ENCODE measurements at places on chromosomes 16 and 17.

DNA sequence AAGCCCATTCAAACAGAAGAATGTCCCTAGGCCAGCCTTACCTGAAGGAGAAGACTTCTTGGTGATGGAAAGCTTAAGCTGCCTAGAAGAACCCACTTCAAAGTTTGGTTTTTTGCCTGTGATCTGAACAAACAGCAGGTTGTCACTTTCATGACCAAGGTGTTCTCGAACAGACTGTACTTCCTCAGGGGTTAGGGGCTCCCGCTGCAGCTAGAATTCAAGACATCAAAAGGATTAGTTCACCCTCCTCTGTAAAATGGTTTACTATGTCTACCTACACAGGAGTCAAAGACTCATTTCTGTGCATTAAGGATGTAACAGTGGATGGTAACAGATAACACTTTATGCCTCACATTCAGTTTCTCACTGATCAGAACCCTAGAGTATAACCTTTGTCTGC, 13.2 kb downstream of the CIAPIN1 start:
- no peak for DNase-seq

DNA sequence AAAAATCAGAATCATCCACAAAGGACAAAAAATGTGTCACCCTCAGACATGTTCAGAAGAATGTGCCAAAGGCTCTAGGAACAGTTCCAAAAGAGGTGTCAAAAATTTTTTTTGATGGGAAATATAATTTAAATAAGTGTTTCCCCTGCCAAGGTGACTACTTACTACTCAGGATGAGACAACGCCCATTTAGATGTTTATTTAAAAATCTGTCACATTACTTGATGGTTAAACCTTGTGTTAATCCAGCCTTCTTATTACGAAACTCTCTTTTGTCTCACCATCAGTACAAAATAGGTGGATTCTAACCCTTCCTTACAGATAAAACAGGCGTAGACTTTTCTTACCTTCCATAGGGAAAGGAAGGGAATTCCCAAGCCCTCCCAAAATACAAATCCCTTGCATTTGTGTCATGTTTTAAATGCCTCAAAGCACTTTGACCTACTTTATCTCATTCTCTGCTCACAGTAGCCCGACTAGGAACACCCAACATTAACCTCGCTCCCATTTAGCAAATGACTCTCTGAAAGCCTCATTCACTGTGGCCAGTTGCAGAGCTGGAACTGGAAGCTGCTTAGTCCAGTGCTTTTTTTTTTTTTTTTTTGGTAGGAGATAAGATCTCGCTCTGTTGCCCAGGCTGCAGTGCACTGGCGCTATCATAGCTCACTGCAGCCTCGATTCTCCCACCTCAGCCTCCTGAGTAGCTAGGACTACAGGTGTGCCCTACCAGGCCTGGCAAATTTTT, 5.8 kb upstream of the GNA13 start:
- DNase-seq: no peak

GRCh38 chr17:74147056-74147835, 56.2 kb upstream of the RPL38 start:
- DNase-seq: no peak

DNA sequence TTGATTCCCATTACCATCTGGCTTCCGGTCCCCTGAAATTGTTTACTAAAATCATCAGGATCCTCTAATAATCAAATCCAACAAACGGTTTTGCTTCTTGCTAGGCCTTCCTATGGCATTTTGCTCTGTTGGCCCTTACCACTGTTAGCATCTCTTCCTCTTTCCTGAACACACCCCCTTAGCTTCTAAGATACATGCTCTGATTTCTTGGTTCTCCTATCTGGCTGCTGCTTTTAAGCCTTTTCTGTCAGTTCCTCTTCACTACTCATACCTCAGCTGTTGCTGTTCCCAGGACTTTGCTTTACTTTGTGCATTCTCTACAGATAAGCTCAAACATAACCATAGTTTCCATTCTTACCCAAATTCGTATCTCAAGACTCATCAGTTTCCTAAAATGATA, 11.4 kb downstream of the CAPNS2 start:
- DNase-seq: no peak

- DNase-seq: no peak
These were observed 11.6 kb downstream of the EFCAB13 start for GRCh38 chr17:47335101-47335936.
